ENCODE measurements at places on chromosomes 5 and 9. TPM values are rescaled to one million over a fixed set of nuclear protein-coding genes. Genes with fewer than 3 reads are reported as not detected.

QRFP gene
- not detected for total RNA-seq

EQTN gene
- not detected for total RNA-seq

CDKN2A gene
- 54.6 TPM for total RNA-seq

SEMA6A gene
- 9.3 TPM for total RNA-seq

TMEM161B gene
- total RNA-seq: 9.0 TPM

GABBR2 gene
- 3.3 TPM for total RNA-seq

PCDHA13 gene
- total RNA-seq: 0.10 TPM

SMC2 gene
- total RNA-seq: 9.7 TPM

PCDHB9 gene
- 0.15 TPM for total RNA-seq

APBA1 gene
- 15.2 TPM for total RNA-seq

CCDC127 gene
- total RNA-seq: 5.2 TPM

RASGEF1C gene
- not detected for total RNA-seq
